ENCODE measurements at places on chromosomes 3 and 15.

- no peak for DNase-seq
These were observed 34.1 kb downstream of the WHAMM start for GRCh38 chr15:82843566-82843965.

GRCh38 chr3:13748276-13748879 lies 131.5 kb downstream of the WNT7A start:
- DNase-seq = no peak

DNA sequence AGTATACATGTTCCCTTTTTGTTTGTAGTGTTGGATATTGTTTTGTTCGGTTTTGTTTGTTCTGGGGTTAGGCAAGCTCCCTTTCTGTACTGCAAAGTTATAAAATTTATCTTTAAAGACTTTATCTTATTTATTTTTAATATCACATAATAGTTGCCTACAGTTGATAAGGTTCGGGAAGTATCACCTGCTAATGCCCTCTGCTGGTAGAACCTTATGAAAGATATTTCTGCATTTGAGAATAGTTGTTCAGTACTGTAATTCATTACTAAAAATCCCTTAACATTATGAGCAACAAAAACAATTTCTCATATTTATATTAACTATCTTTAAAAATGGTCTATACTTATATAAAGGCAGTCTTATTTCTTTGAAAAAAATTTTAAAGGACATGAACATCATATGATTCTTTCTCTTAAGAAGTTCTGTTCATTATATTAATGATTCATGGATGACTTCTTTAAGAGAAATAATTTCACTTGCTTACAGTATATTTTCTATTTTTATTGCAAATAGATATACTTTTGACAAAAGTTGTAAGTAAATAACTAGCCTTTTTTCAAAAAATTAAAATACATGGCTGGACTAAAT lies 1126.8 kb downstream of the SI start:
- no peak for DNase-seq

DNA sequence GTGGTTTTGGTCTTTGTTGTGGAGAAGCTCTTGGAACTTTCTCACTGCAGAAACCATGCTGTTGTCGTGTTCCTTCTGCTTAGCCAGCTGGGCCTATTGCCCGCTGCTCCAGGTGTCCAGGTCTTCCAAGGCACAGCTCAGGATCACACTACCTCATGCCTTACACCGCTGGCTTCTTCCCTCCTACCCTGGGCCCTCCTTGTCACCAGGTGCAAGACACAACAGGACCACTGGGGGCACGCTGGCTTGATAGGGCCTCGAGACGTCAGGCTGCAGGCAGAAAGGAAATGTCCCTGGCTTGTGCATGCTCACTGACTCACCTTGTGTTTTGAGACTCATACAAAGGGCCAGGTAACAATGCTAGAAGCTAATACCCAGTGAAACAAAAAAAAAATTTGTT lies 32.3 kb downstream of the PAQR9 start:
- no peak for DNase-seq

DNA sequence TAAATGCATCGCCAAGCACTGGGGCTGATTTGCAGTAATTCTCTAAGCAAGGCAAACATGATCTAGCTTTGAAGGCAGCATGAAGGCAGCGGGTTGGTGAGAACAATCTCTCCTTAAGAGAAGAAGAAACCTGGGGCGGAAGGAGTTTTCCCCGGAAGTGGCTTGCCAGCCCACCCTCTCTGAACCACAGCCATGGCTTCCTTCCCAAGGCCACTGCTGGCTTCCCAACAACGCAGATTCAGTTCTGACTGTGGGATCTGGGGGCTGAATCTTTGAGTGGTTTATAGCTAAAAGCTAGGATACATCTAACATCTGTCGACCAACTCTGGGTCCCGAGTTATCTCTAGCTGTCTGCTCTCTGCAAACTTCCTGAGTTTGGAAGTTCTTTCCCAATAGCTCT lies 4.3 kb upstream of the CPN2 start:
- no peak for DNase-seq

All from GM03348 (cell line).